ENCODE measurements at places on chromosomes 4 and X. TPM values are rescaled to one million over a fixed set of nuclear protein-coding genes. Genes with fewer than 3 reads are reported as not detected.

The NAA10 gene
- 84.6 TPM for total RNA-seq

The CT45A10 gene
- total RNA-seq: not detected

The SASH3 gene
- total RNA-seq: 41.2 TPM

The TSR2 gene
- 38.4 TPM for total RNA-seq

The MAGEA2 gene
- total RNA-seq: not detected

The GPRIN3 gene
- 25.2 TPM for total RNA-seq

The CFI gene
- 61.0 TPM for total RNA-seq

The SSX2 gene
- total RNA-seq: not detected

DNA sequence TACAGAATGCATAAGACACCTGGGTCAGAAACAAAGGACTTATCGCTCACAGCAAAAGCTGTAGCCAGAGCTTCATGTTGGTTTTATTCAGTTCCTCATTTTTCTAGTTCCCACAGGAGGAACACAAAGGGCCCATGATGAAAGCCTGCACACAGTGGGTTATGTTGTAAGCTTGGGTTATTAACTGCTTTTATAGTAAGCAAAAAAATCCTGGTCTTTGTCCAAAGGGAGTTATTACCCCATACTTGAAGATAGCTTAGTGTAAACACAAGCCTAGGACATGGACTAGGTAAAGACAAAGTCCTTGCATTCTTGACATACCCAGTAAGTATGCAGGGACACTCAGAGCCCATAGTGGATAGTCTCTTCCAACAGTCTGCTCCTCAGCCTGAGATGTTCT, 11.7 kb downstream of the BBS12 start:
- no peak for DNase-seq

DNA sequence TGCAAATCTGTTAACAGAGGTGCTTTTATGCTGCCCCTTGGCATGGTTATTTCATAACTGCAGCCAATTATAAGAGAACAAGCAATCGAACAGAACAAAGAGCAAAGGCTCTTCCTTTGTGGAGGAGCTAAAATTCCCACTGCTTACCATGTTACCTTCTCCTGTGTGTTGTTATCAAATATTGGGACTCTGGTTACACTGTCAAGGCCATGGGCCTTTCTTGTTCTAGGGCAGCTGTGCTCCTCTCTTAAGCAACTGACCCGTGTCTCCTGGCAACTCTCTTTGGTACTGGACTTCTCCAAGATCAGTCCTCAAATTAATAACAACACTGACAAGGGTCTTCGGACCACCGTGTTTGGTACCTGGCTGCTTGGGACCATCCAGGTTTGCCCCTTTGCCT, 12.1 kb upstream of the OPN1LW start:
- DNase-seq: no peak

DNA sequence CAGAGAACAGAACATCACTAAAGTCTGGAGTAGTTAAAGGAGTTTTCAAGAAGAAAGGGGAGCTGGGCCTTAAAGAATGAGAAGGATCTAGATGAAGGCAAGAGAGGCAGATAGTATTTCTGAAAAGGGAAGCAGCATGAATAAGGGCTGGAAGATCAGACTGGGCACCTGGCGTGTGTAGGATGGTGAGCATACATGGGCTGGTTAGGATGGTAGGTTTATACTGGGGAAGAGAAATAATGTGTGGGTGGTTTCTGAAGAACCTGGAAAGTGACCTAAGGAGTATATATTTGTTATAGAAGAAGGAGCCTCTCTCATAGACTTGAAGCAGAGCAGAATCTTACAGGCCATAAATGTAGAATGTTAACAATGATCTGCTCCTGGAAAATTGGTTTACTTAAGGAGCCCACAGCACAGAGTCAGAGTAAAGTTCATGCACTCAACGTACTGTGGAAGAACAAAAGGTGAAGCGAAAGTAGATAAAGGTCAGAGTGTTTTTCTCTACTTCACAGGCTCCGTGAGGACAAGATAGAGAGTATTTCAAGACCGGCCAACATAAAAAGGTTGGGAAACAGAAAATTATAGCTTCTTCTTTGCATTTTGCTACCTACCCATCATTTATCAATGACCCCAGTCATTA, 35.8 kb downstream of the MBNL3 start:
- DNase-seq: no peak

GRCh38 chr4:58070726-58071125, 960.5 kb upstream of the IGFBP7 start:
- DNase-seq: no peak

GRCh38 chr4:182185491-182185890, 57.7 kb upstream of the TENM3 start:
- no peak for DNase-seq

DNA sequence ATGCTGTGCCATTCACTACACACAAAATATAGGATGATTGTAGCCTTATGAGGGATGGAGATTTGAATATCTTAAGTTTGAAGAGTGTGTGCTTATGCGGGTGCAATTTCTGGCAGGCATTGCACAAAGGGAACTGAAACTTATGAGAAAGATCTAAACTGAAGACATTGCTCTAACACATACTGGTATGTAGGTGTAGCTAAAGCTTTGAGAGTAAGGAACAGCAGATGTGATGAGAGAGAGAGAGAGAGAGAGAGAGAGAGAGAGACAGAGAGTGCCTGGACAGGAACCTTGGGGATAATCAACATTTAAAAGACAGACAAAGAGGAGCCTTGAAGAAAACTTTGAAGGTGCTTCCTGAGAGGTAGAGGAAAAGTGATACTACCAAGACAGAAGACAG, 379.7 kb downstream of the SPRY1 start:
- DNase-seq: no peak

DNA sequence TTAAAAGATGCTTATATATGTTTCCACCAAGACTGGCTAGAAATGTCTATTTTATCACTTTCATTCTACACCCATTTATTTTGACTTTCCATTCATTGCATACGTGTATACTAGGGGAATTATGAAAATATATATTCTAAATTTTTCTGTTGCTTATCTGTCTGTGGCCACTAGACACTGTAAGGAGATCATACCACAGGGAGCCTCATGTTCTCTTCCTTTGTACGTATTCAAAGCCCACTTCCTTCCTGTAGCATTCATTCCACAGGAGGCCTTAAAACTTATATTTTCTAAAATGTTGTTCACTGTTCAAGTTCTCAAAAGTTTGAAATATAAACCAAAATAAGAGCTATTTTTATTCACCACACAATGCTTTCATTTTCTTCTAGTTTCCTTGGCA, 1848.9 kb upstream of the TENM3 start:
- no peak for DNase-seq

- no peak for DNase-seq
These were observed 119.9 kb upstream of the HS3ST1 start for GRCh38 chr4:11548597-11549082.

DNA sequence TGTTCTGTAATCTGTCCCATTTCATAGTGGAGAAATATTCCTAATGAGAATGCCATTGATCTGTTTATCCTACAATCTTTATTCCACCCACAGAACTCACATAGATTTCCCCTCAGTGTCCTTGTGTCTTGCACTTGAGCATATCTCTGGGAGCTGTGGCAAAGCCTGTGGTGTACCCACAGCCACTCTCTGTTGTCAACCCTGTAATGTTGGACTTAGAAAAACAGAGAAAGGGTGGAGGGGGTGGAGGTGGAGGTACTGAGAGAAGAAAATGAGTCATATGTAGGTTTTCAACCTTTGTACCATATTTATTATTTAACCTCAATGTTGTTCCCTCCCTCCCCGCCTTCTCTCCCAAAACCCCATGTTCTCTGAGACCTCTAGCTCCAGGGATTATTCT, 46.9 kb upstream of the TLL1 start:
- DNase-seq: no peak

All from upper lobe of right lung (tissue), 1 donor.